ENCODE measurements at places on chromosomes 4 and X.

DNA sequence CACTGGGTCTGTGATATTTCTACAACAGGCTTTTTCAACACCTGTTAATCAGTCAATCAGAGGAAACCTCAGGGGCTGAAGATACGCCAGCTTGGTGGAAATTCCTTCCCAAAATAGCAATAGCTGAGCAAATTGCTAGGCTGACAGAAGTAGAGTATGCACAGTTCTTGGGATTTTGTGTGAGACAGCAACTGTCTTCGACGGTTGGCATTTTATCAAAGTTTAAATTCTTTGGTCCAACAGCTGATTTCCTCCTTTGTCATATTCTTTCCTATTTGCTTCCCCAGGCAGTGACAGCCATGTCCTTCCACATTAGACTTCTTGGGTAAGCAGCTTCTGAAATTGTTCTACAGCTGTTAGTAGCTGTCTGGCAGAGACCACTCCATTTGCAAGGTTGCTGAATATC, 8.0 kb upstream of the PALLD start:
- DNase-seq = no peak

DNA sequence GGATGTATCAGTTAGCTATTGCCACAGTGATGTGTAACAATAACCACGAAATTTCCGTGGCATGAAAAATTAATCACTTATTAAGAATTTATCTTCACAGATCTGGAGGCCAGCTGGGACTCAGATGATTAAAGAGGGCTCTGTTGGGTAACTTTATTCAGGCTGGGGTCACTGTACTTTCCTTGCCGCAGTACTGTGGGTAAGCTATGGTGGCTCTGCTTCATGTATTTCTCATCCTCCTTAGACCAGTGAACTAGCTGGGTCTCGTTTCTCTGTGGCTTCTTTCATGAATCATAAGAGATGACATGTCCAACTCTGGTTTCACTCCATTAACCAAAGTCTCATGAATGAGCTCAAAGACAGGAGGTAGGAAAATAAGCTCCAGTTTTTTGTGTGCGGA, 13.5 kb downstream of the TEX13B start:
- no peak for DNase-seq

DNA sequence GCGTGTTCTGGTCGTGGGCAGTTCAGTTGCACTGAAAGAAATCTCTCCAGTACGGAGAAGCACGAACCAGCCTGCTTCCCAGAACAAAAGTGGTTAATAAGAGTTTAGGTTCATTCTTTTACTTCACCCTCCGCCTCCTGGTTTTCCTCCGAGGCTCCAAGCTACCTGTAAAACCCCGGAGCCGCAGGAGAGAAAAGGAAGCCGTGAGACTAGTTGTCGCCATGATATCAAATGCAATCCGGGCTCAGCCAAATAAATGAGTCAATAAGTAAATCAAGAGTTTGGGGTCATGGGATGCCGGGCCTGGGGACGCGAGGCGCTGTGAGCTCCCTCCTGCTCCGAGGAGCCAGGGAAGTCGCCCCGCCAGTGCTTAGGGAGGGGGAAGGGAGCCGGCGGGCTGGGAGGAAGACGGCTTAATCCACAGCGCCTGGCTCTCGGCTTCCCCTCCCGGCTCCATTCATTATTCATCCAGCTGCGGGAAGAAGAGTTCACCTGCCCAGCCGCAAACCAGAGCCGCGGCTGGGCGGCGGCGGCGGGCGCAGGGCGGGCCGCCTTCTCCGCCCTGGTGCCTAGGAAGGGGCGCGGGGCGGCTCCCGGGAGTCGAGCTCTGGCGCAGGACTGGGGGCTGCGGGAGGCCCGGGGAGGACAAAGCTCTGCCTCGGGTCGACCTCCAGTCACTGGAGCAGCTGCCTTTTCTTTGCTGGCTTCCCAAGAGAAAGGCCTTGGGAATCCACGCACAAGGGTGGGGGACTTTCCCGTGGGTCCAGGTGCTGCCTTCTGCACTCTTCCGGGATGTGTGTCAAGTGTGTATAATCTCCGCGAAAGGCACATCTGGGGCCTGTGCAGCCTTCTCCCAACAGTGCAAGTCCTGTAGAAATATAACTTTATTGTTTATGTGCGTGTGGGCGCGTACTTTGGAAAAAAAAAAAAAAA, 1.7 kb downstream of the FRAS1 start:
- DNase-seq = peak; percentile 24

DNA sequence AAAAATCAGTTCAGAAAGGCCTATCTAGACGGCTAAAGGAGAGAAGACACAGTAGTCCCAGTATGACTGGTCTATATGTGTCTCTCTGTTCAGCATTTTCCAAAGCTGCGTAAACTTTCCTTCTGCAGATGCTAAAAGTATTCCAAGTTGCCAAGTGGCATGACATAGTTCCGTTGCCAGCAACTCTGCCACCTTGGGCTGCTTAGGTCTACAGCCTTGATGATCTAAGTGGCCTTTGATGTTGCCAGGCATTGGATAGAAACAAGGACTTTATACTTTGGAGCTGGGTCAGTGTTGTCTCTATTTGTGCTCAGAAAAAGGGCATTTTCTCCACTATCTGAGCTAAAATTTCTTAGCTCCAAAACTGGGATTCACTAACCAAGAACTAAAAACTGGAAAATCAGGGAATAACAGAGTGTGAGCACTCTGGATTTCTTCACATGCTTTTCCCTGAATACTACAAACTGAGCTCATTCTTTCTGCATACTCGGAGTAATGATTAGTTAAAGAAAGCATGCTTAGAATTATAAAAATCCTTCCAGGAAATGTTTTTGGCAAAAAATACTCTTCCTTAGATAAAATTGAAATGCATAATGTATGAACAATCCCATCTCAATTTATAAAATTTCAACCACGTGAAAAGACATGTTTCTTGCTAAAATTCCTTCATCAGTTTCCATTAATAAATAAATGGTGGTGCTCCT, 191.4 kb downstream of the ADAMTS3 start:
- no peak for DNase-seq

GRCh38 chr4:80367737-80368136, 32.2 kb downstream of the CFAP299 start:
- peak; percentile 21 for DNase-seq

DNA sequence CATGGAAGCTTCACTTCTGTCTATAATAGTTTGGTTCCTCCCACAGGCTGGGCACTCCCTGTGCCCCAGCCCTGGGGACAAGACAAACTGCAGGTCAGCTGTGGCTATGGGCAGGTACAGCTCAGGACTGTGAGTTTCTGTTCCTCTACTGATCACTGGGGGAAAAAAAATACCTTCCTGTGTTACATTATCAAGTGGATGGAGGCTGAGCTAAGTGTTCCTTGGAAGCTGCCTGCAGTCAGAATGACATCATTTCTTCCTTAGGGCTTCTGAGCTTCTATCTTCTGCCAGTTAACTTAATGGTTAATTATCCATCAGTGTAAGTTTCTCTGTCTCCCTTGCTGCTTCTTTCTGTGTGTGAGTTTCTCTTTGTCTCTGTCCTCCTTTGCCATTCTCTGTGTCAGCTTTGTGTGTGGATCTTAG, 4.6 kb downstream of the RAB33A start:
- no peak for DNase-seq

DNA sequence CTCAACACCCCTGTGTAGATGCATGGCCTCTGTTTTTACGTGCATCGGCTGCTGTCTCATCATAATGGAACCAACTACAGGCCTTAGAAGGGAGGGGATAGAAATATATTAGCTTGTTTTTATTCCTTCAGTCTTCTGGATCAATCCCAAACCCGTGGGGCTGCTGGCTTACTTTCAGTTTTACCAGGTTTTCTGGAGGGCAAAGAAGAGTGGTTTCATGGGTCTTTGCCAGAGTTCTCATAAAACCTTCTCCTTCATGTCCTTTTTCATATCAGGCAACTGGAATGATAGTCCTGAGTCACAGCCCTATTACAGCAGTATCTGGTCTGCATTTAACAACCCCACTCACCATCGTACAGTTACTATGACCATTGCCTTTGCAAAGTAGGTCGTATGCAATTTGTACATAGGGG, 34.6 kb downstream of the PPP2R2C start:
- DNase-seq = no peak

- DNase-seq = no peak
Measured at GRCh38 chrX:71143508-71143907, 1.1 kb upstream of the NLGN3 start.

DNA sequence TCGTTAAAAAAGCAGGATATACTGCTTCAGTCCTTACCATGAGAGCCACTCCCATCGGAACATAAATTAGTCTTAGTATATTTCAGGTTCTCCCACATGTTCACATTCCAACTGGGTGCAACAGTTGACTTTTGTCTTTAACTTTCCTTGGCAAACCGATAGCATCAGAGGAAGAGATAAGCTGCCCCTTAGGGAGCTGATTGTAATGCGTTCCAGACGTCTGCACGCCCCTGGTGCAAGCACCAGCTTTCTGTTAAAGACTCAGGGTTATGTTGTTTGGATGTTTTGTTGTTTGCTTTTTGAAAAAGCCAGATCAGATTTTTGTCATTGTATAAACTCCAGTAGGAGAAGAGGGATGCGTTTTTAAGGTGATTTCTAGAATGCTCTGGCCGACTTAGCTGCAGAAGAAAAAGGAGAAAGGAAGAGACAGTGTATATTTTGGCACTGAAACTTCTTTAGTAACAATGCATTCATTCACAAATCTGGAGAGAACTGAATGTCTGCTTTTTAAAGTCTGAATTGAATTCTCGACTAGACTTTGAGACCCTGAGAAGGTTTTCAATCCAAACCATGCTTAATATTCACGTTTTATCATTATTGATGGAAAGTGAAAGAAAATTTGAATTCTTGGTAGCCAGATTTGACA, 160.9 kb downstream of the CBR4 start:
- no peak for DNase-seq

- no peak for DNase-seq
Measured at GRCh38 chr4:111934314-111934713, 210.9 kb upstream of the FAM241A start.

DNA sequence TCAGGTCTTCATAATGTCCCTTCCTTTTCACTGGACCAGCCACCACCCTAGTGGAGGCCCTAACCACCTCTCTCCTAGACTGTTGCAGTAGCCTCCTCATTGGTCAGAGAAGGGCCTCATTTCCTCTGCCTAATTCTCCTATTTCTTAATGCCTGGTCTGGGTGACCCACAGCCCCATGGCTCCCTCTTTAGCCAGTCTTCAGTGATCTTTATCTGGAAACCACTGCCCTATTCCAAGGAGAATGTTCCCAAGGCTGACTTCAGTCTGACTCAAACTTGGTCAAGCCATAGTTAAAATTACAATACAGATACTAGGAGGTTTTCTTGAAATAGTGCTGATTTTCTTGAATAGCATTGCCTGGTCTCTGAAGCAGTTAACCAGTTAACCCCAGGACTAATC, 53.6 kb upstream of the PRPS1 start:
- no peak for DNase-seq

GRCh38 chrX:130179579-130180215, 7.9 kb downstream of the RAB33A start:
- DNase-seq = no peak

DNA sequence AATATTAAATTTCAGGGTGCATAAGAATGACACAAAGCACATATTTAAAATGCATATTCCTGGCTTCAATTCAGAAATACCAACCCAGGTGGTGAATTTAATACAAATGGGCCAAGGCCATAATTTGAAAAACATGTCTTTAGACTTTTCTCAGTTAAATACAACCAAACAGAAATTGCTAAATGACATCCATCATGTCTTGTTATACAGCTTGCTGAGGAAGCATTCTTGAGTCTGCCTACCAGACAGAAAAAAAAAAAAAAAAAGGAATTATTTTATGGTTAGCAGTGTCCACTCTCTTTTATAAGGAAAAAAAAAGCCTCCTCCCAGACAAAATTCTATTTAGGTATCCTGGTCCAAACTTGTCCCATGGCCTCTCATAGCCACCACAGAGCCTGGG, 119.1 kb downstream of the PAPSS1 start:
- DNase-seq = no peak

DNA sequence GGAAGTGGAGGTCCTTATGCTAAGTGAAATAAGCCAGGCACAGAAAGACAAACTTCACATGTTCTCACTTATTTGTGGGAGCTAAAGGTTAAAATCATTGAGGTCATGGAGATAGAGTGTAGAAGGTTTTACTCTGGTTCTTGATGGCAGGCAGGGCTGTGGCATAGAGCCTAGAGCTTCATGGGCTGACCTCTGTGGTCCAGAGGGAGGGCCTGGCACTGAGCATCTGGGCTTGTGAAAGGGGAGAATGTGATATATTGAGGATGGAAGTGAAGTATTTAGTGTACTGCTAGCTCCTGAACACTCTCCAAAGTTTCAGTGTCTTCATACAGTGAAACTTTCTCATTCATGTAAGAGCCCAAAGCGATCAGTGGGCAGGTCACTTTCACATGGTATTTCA, 71.3 kb upstream of the ANXA3 start:
- DNase-seq = no peak

DNA sequence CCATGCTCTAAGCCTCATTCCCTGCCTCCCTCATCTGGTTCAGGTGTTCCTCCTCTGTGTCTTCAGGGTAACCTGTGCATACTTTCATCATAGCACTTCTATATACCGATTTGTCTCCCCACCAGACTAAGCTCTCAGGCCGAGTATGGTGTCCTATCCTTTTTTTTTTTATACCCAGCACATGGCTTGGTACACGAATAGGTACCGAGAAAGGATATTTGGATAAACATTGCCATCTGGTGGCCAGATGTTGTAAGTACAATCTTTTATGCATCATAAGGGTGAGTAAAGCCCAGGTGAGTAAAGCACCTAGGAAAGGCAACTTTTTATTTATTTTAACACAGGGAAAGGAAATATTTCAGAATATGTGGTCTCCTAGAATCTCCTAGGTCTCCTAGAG, 68.4 kb downstream of the MID2 start:
- peak; percentile 17 for DNase-seq

- no peak for DNase-seq
Measured at GRCh38 chr4:77800483-77801259, 18.5 kb downstream of the CNOT6L start.

DNA sequence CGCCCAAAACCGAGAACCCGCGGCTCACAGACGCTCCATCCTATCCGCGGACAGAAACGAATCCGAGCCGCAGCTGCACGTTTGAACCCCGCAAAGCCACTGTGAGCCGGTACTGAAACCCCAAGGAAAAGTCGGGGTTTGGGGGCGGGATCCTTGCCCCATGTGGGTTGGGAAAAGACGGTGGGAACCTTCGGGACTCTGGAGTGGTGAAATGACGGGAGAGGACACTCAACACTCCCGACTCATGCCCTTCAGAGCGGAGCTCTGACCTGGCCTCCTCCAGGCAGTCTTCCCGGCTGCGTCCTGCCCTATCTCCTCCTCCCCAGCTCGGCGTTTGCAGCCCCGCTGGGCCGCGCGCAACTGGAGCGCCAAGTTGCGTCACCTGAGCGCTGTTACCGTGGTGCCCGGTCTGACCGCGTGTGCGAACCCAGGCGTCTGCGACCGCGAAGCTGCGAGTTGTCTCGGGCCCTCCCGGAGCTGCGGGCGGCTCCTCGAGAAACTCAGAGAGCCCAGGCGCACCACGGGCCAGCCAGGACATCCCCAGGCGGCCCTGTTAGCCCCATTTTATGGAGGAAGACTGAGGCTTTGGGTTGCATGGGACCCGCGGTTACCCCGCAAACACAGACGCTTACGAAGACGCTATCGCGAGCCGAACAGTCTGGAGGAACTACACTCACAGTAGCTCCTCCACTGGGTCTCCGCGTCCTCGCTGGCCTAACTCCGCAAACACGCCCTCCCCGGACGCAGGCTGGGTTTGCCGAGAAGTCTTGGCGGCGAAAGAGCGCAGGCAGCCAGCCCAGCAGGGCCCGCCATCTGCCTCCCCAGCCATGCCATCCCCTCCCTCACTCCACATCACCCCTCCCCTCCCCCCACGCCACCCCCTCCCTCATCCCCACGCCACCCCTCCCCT, 20.3 kb upstream of the HMX1 start:
- DNase-seq = no peak

Measured in hepatic stellate cell (primary cell).